NCI-H2227 treated with DMSO at 0.1 percent for 48 hours (cell line): ENCODE measurements at places on chromosomes 6 and 20.

DNA sequence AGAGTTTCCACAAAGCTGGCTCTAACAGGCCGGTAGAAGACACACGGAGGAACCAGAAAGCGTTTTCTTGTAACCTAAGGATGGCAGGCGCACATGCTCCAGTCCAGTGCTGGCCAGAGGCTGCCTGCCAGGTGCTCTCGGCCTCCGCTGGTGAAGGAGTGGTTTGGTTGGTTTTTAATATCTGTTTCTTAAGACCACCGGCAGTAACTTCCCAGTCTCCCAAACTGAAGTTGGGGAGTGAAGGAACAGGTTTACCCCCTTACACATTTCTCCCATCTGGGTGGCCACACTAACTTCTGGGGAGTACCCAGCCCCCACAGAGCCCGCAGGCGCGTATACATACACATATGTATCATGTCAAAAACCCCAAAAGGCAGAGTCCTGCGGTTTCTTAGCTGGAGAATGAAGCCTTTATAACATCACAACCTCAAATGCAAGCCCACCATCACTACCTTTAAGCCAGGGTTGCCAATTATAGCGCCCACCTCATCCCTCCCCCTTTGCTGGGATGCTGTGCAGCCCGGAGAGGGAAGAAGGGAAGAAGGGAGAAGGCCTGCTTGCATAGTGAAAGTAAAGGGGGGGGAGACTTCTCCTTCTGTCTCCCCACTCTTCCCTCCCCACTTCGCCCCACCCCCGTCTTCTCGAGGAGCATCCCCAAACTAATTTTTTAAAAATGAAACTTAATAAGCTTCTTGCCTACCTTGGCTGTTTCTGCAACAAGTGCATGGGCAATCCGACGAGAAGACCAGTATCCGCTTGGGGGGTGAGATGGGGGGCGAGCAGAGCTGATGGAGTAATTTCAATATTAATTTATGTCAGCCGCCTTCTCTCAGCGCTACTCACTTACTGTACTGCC lies 1.0 kb downstream of the TRERF1 start:
- no peak for DNase-seq

- DNase-seq = no peak
Measured at GRCh38 chr6:159830501-159831372, 30.7 kb downstream of the PNLDC1 start.

DNA sequence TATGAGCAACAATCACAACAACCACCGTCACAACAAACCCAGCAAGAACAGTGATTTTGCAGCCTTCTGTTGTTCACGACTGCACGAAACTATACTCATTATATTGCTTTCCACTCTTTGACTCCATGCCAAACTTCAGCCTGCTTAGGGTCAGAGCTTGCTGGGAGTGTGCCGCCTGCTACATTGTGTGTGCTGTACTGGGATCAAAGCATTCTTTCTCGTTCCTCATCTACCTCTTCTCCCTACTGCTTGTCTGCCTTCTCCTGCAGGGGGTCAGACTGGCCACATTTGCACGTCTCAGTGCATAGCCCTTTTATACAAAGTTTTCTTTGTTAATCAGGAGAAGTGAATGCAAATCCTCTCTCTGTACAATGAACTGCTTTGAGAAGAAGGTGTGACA lies 401.6 kb upstream of the CITED2 start:
- DNase-seq = no peak

- no peak for DNase-seq
Measured at GRCh38 chr6:119348748-119349360, 707 bp downstream of the MAN1A1 start.

GRCh38 chr6:98984121-98984520 lies 36.4 kb upstream of the FBXL4 start:
- no peak for DNase-seq

DNA sequence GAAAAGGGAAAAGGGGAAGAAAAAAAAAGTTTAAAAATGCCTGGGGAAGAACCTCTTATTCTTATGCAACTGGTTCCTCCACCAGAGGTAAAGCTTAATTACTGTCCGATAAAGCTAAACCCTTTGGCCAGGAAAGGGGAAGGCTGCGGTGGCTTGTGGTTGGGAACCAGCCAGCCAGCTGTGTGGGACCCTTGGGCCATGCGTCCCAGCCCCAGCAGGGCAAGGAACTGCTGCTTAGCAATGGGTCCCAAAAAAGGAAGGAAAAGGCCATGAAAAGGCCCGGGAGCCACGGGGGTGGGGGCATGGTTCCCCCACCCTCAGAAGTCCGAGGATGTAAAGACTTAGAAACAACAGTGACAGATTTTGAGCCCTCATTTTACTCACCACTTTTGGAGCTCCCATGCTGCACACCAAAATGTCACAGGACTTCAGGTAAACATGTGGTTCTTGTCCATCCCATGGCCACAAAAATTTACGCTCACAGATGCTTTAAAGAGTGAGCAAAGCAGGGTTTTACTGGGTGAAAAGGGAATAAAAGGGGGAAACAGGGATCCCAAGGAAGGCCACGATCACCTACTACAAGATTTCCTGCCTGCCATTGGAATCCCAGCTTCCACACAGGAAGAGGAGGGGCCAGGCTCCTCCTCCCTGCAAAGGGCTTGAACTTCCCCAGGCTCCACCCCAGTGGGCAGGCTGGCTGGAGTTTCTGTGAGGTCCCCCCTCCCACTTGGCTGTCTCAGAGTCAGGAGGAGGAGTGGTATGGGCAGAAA lies 1234.7 kb upstream of the GJE1 start:
- no peak for DNase-seq
